ENCODE measurements at places on chromosomes 12 and 14. TPM values are rescaled to one million over a fixed set of nuclear protein-coding genes. Genes with fewer than 3 reads are reported as not detected.

KRT83 gene
- total RNA-seq: not detected

APOF gene
- total RNA-seq: not detected

FSCB gene
- not detected for total RNA-seq

RND1 gene
- 7.1 TPM for total RNA-seq

LRP1-AS gene
- not detected for total RNA-seq

TTC5 gene
- total RNA-seq: 15.6 TPM

DHRS1 gene
- total RNA-seq: 28.0 TPM

GPR65 gene
- total RNA-seq: 7.7 TPM

DNA sequence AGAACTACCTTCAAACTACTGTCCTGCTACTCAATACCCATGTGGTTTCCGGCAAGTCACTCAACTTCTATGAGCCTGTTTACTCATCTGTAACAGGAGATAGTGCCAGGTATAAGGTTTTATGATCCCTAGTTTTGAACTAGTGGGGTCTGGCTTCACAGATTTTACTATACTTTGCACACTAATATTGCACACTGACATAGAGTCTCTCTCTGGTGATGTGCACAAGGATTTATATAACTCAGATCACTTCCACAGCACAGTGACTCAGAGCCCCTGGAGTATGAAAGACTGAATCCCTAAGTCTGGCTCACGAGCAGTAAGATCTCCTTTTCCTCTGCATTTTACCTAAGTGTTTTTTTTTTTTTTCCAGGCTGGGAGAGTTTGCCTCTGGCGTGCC is 69.7 kb upstream of the SLC38A2 start:
- H3K4me3 ChIP-seq: no peak overlapping the region
- DNase-seq: no peak
- H3K4me1 ChIP-seq: peaks cover 12% of the 10 kb centered on the region
- H3K36me3 ChIP-seq: no peaks in the 10 kb centered on the region

DNA sequence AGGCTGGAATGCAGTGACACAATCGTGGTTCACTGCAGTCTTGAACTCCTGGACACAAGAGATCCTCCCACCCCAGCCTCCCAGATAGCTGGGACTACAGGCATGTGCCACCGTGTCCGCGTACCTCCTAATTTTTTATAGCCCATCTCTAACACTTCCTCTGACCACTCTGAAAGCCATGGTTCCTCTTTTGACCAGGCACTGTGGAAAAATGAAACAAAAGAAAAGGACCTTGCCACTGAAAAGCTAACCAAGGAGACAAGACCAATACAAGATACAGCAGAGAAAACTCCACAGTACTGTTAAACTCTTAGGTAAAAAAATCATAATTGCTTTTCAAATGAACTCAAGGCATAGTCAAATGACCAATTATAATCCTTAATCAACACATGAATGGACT is 233.3 kb downstream of the NEDD1 start:
- no peak for DNase-seq
- H3K27ac ChIP-seq: no peak overlapping the region
- no peaks in the 10 kb centered on the region for H3K4me1 ChIP-seq

- H3K36me3 ChIP-seq: no peaks in the 10 kb centered on the region
- H3K27ac ChIP-seq: no peak overlapping the region
- H3K4me3 ChIP-seq: no peak overlapping the region
- H3K27me3 ChIP-seq: no peaks in the 10 kb centered on the region
- DNase-seq: peak; percentile 88
These were observed 25.1 kb downstream of the MEG3 start for GRCh38 chr14:100850841-100851585.

DNA sequence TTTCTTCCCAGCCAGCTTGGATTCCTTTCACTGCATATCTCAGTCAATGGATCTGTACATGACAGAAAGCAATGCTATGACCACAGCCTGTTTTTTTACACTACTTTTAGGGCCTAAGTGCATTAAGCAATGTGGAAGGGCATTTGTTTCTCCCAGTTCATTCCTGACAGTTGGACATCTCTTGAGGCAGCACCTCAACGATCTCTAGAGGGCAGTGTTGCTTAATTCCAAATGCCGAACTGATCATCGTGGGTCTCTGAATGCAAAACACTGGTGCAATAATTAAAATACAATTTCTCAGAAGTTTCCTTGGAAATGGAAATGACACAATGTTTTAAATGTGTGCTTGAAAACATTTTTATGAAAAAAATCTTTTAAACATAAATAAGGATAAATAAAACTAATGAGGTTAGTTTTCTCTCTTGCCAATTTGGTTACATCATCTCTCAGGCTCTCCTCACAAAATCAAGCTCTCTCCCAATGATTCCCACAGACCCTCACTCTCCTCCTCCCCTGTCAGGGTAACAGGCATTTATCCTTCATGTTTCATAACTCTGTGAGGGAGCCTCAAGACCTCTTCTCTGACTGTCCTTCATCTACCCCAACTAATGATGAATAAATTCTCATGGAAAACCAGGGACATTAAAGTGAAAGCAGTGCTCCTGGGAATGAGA is 192.4 kb upstream of the SLC16A7 start:
- no peaks in the 10 kb centered on the region for H3K36me3 ChIP-seq
- H3K4me1 ChIP-seq: peaks cover 4% of the 10 kb centered on the region
- H3K27ac ChIP-seq: no peak overlapping the region

DNA sequence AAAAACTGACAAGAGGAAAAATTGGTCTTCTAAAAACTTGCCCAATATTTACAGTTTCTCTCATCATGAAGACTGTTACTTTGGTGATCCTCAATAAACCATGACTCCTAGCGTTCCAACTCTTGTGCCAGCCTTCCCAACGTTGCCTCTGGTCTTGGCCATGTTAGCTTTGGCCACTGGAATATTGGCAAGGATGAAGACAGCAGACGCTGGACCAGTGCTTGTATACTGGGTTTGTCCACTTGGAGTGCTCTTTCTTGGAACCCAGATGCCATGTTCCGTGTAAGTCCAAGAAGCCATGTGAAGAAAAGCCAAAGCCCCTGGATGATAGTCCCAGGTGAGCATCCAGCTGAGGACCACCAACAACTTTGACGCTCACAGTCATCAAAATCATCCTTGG is 379.6 kb downstream of the NUAK1 start:
- DNase-seq: no peak
- H3K27me3 ChIP-seq: no peaks in the 10 kb centered on the region
- H3K4me1 ChIP-seq: no peaks in the 10 kb centered on the region
- no peak overlapping the region for H3K27ac ChIP-seq
- H3K36me3 ChIP-seq: no peaks in the 10 kb centered on the region
